ENCODE measurements at places on chromosomes 13 and 19.
A peak's percentile ranks its signal among the peaks of the same experiment; 100 is the strongest.

GRCh38 chr13:112374271-112374670 is 1.9 kb upstream of the SPACA7 start:
- DNase-seq, result no peak

DNA sequence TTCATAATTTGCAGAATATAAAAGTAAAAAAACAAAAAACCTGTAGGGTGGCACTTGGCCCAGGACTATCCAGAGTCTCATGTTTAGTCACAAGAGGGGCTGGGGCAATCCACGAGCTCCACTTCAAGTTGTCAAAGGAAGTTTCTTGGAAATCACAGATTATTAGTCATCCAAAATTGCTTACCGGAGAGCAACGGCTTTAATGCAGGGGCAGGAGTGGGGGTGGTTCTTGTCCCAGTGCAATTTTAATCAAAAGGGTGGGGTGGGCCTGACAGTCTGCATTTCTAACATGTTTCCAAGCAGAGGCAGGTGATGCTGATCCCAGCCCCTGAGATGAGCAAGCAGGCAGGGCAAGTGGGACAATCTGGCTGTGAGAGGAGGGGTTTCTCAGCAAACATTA is 233.9 kb downstream of the ABCC4 start:
- DNase-seq, result no peak

- DNase-seq, result no peak
Observed at GRCh38 chr13:74969419-74969818, 512.5 kb downstream of the TBC1D4 start.

GRCh38 chr13:50991579-50992521 is 82.3 kb downstream of the RNASEH2B start:
- DNase-seq, result no peak

DNA sequence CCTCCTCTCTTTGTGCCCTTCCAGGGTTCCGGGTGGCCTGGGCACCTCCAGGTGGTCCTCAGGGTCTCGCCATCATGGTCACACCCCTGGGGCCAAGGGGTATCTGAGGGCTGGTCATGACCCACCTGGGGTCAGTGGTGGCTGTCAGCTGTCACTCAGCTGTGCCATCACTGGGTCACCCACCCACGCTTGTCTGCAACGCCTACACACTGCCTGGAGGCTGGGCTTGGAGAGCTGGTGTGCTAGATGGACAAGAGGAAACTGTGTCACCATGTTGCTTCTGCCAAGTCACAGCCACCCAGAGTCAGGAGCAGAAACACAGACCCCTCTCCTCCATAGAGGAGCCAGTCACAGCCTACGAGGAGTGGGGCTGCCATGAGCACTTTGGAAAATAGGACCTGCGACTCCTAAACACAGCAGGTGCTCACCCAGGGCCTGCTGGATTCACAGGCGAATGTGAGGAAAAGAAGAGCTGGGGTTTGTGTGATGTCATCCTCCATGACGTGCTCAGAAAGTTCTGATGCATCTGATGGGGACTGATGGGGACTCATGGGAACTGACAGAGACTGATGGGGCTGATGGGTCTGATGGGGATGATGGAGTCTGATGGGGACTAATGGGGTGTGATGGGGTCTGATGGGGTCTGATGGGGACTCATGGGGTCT is 10.7 kb upstream of the GRTP1 start:
- no peak for DNase-seq

DNA sequence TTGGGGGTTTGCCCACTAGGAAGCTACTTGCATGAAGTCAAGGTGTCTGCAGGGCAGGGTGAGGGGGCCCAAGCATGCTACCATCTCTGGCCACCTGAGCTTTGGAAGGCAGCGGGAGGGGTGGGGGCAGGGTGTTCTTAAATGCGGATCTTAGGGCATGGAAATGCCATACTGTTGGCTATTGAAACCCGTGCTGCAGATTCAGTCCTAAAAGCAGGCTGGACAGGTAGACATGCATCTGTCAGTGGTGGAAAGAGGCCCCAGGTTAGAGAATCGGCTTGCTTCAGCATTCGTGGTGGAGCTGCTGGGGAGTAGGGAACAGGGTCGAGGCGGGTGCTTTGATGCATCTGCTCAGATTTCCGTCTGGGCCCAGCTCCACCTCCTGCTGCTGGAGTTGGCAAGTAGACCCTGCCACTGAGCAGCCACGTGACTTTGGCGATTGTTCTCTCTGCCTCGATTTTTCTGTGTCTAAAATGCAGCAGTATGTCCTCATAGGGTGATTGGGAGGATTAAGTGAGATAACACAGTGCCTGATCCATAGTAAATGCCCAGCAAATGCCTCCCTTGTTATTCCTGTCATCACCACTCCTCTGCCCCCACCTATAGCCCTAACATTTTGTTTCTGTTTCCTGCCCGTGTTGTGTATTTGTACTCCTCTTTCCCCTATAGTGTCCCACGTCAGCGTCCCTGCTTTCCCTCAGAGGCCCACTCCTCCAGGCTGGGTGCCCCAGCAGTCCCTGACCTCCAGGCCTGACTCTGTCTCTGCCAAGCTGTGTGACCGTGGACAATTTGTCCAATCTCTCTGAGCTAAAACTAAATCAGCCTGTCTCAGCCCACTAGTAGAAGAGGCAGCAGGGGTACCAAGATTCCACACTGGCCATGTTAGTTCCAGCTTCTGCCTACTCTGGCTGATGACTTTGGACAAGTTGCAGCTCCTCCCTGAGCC is 5.8 kb downstream of the PPP1R37 start:
- DNase-seq, result no peak

DNA sequence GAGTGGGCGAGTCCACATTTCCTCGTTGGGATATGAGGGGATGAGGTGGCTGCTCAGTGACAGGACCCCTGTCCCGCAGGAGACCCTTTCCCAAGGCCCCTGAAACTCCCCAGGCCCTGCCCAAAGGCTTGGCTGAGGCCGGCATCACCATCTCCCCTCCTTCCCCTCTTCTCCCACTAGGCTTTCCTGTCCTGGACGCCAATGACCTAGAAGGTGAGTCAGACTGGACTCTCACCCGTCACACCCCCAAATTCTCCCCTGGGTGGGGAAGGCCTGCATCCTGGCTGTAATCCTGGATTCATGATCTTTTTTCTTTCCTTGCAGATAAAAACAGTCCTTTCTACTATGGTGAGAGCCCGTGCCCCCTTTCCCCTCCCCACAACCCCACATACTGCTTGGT is 5.3 kb downstream of the FXYD3 start:
- no peak for DNase-seq

DNA sequence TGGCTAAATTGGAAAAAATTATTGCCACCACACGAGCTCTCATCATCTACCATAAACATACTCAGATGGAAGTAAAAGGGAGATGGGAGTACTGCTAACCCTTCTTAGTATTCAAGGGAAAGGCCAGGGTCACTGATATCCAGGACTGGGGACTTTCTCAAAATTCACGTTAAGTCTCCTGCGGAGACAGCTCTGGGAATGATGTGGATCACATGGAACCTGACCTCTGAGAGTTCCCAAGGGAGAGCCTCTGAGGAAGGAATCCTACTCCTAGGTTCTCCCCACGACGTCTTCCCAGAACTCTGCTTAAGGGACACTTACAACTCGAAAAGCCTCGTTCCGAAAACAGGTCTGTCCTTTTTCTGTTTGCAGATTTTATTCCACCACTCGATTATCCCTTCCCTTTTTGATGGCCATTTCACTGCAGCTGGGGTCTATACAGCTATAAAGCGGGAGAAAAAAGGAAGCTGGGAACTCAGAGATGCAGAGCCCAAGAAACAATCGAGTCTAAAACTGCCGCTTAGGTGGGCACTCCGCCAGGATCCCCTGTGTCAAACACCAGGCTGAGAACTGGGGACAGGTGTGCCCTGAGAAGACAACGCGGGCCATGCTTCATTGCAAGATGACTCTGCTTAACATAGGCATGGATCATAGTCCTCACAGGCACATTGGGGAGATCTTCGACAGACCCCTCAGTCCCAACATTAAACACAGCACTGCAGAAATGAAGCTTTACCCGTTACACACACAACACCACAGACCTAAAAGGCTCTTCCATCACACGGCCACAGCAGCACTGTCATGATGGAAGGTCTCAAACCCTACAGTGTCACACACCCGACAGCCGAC is 823 bp upstream of the ZNF567 start:
- DNase-seq, result no peak

- DNase-seq, result no peak
Observed at GRCh38 chr13:103517066-103517767, 451.0 kb upstream of the SLC10A2 start.

GRCh38 chr13:109007946-109008345 is 378.5 kb downstream of the MYO16 start:
- DNase-seq, result no peak

- DNase-seq, result peak; percentile 60
Observed at GRCh38 chr19:11130824-11131455, 24.6 kb downstream of the SPC24 start.

DNA sequence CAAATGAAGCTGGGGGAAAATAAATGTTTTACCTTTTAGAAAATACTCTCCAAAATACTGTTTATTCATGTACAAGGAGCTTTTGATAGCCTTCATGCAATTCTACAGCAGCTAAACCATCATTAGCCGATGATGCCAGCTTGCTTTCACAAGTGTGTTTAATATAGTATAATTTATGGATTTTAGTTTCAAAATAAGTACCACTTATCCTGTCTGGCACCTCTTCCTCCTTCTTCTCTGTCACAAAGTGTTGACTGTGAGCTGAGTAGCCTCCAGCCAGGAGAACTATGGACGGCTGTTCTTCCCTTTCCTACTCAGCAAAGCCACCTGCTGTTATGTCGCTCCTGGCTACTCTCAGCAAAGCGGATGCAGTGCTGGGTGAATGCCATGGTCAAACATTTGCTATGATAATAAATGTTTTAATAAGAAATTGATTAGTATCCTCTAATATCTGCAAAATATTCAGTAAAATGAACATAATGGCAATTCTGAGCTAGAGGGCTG is 238.2 kb downstream of the LIG4 start:
- DNase-seq, result no peak

DNA sequence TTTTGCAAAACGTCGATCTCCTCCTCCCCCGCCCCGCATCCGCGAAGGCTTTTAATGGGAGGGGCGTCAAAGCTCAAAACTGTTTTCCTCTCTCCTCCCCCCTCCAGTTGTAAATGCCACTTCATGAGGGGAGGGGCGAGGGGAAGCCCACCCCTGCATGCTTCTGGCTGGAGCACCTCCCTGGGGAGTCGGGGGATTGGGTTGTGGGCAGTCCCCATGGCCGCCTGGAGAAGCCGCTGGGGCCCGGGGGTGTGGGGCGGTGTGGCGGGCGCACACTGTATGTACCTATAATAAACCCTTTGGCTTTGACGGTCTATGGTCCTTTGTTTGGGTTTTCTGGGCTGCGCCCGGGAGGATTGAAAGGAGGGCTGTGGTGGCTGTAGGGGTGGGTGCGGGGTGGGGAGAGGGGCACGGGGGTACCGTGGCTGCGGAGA is 505 bp upstream of the SHKBP1 start:
- no peak for DNase-seq

DNA sequence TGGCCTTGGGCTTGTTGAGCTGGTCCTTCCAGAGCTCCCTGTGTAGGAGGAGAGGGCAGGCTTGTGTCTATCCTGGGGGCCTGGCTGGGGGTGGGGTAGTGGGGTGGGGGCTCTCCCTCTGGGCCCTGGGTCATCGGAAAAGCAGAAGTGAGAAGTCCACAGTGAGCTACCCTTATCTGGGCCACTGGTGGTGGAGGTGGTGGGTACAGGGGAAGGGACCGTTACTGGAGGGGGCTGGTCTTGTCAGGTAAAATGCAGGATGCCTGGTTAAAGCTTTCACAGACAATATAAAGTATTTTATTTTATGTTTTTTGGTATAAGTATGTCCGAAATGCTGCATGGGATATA is 342 bp upstream of the SIGLEC10 start:
- no peak for DNase-seq

DNA sequence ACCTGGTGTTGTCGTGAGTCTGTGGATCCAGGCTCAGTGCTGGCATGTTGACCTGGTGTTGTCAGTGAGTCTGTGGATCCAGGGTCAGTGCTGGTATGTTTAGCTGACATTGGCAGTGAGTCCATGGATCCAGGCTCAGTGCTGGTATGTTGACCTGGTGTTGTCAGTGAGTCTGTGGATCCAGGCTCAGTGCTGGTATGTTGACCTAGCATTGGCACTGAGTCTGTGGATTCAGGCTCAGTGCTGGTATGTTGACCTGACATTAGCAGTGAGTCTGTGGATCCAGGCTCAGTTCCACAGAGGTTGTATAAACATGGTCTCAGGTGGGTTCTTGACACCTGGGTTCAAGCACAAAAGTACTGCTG is 16.8 kb upstream of the PDCD2L start:
- no peak for DNase-seq

- DNase-seq, result no peak
Observed at GRCh38 chr13:76965759-76966421, 17.6 kb downstream of the ACOD1 start.

DNA sequence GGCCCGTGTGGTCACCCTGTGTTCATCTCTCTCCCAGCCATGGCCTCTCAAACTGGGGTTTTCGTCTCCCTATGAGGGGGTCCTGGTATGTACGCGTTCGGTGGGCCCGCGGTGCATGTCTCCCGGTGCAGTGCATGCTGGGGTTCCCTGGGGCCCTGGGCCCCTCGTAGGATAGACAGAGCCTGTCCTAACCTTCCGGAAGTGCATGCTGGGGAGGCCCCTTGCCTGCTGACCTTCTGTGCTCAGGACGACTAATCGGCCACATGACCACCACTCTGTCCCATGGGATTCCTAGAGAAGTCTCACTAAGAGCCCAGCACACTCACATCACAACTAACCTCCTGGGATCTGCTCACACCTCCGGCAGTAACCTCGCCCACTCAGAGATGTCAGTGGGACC is 4.9 kb upstream of the USE1 start:
- DNase-seq, result no peak

DNA sequence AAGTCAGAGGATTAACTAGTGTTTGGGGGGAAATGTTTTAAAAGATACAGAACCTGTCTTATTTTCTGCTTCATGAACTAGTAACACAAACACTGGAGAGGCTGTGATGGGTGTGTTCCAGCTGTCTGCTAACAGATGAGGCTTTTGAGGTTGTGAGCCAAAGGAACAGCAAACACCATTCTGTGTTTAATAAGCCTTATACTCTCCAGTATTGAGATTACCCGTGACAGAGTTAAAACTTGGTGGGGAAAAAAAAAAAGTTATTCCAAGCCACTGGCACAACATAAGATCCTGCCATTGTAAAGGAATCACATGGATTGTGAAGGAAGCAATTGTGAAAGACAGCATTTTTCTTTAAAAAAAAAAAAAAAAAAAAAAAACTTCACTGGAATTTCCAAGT is 48.4 kb downstream of the KCTD12 start:
- DNase-seq, result no peak

GRCh38 chr19:497869-498510 is 1.7 kb downstream of the MADCAM1 start:
- no peak for DNase-seq

DNA sequence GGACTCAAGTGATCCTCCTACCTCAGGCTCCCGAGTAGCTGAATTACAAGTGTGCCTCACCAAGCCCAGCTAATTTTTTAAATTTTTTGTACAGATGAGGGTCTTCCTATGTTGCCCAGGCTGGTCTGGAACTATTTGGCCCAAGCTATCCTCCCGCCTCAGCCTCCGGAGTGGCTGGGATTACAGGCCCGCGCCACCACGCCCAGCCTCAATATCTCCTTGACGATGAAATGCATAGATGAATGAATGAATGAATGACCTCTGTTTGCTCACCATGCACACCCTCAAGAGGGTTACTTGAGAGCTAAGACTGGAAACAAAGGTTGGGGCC is 14.9 kb upstream of the AP1M2 start:
- no peak for DNase-seq

Measured in stimulated activated CD4-positive, alpha-beta T cell treated with anti-CD3 and anti-CD28 coated beads, Interleukin-12 subunit alpha, Interleukin-12 subunit beta, amount 100 ng/mL, for 4 hours (primary cell).